ENCODE measurements at places on chromosomes 6 and 20.

DNA sequence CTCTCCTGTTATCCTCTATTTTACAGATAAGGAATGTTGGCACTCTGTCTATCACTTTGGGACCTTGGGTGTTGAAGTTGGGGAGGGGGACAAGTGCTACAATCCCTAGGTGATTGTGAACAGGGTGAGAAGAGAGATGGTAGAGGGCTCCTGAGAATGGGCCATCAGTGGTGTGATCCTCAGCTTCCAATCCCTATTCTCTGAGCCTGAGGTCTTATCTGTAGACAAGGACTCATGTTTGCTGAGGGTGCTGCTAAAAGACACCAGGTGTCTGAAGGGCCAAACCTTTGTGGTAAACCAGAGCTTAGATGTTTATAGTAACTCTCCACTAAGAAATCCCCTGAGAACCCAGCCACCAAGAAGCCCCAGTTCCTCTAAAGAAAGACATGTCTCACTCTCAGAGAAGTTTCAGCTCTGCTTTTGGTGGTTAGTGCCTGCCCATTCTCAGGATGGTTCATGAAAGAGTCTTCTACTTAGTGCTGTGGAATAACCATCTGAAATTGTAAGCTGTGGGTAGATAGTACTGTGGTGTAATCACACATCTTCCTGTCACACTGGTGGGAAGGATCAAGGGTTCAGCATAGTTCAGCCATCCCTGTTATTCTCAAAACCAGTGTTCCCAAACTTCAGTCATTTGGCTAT is 58.2 kb upstream of the IL20RA start:
- no peak for DNase-seq

DNA sequence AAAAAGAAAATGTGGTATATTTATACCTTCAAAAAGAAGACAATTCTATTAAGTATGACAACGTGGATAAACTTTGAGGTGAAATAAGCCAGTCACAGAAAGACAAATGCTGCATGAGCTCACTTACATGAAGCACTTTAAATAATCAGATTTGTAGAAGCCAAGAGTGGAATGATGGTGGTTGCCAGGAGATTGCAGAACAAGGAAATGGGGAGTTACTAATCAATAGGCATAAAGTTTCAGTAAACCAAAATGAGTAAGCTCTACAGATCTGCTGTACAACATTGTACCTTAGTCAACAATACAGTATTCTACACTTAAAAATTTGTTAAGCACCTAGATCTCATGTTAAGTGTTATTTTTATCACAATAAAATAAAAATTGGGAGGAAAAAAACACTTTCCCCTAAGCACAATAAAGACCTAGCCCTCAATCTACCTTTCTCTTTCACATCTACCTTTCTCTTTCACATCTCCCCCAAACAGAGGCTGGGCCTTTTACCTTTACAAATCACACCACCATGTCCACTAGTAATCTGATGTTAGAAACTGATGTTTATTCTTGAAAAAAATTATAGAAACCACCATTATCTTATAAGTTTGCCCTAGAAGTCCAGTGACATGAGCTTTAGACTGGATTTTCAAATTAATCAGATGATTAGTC is 73.9 kb downstream of the PKIB start:
- no peak for DNase-seq

- no peak for DNase-seq
These were observed 9.2 kb upstream of the IL17F start for GRCh38 chr6:52253494-52253893.

DNA sequence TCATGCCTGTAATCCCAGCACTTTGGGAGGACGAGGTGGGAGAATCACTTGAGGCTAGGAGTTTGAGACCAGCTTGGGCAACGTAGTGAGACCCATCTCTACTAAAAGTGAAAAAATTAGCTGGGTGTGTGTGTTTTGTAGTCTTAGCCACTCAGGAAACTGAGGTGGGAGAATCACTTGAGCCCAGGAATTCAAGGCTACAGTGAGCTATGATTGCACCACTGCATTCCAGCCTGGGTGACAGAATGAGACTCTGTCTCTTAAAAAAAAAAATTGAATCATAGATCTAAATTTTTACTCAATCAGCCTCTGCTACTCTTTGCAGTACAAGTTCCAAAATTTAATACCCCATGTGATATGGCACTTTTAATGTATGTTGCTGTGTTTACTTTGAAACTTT is 121.6 kb downstream of the ARMC2 start:
- no peak for DNase-seq

DNA sequence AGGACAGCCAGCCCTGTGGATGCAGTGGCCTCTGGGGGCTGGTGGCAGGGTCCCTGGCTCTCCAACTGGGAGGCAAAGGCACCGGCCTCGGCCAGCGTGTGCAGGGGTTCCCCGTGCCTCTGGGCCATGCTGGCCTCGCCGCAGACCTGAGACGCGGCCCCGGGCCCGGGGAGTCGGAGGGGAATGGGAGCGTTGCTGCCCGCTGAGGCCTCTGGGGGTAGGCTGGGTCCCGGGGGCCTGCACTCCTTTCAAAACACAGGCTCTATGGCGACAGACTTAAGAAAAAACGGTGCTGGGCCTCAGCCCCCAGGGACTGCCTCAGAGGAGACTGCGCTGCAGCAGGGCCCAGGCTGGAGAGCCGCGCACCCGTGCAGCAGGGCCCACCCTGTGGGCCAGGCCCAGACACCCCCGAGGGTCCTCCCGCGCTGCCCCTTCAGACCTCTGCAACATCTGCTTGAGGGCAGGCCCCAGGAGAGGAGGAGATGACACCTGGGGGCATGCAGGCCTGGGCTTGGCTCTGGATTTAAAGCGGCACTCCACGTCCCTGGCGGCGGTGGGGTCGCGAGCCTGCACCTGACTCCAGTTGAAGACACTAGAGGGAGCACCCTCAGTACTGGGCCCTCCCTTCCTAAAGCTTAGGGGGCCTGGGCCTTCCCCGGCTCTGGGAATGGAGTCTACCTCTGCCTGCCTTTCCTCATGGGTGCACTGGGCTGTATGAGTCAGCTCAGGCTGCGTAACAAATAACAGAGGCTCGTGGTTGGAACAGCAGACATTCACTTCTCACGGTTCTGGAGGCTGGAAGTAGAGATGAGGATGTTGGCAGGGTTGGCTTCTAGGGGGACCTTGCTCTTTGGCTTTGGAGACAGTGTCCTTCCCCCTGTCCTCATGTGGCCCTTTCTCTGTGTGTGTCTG is 117.4 kb upstream of the RPS6KA2 start:
- no peak for DNase-seq

All from hematopoietic multipotent progenitor cell treated with erythropoietin and hydrocortisone succinate and interleukin-3 and kit ligand, for 15 days (in vitro differentiated cells).